ENCODE measurements at places on chromosomes 7 and 10.

DNA sequence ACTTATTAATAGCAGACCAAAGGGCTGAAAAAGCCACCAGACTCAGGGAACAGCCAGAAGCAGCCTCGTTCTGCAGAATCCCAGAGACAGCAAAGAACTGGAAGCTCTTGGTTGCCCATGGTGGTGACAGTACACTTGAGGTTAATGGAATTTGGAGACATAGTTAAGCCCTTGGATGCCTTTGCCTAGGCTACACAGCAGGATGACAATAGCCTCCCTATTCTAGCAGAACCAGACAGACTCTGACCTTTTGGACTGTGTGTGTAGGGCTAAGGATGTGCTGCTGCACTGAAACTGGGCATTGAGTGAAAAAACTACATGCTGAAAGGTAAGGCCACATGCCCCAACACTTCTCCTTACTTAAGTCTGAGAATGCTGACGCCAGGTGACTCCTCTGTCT lies 22.7 kb downstream of the OTUD1 start:
- DNase-seq = no peak

DNA sequence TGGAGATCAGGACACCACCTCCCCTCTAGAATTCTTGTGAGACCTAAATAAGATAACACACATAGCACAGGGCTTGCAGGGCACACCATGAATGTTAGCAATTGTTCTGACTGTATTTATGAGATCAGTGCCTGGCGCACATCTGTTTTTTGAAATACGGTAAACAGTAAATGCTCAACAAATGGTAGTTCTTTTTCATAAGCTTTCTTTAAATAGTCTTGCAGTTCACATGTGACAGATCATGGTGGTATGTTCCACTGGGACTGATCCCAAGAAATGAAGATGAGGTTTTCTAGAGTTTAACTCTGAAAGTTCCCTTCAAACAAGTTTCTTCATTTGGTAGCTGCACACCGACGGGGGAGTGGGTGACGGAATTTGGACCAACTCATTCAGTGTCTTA lies 34.8 kb downstream of the CREB5 start:
- no peak for DNase-seq

DNA sequence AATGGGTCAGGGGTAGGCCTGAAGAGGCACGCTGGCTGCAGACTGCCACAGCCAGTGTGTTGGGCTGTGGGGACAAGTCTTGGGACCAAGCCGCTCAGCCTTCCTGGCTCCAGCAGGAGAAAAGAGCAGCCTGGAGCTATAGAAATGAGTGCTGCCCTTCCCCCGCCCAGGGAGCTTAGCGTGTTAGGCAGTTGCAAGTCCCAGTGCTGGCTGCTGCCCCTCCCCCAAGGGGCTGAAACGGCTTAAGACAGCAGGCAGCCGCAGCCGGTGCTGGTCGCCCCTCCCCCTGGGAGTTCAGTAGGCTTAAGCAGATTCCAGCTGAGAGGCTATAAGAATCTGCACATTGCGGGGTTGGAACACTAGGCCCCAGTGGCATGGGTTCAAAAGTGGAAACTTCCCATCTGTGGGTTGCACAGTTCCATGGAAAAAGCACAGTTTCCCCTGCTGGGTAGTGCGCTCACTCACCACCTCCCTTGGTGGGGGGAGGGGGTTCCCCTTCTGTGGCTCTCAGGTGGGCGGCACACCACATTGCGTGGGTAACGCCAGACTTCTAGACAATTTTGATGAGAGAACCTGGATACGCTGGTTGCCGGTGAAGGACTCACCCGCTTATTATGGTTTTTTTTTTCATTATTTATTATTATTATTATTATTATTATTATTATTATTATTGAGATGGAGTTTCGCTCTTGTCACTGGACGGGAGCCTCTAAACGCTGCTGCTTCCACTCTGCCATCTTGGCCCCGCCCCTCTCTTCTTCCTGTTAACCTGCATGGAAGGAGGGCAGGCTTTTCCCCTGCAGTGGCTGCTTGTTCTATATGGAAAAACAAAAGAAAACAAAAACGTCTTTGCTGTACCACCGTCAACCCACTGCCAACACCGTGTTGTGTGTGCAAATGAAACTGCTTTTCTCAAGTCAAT lies 151.1 kb downstream of the CXCL12 start:
- DNase-seq = no peak

DNA sequence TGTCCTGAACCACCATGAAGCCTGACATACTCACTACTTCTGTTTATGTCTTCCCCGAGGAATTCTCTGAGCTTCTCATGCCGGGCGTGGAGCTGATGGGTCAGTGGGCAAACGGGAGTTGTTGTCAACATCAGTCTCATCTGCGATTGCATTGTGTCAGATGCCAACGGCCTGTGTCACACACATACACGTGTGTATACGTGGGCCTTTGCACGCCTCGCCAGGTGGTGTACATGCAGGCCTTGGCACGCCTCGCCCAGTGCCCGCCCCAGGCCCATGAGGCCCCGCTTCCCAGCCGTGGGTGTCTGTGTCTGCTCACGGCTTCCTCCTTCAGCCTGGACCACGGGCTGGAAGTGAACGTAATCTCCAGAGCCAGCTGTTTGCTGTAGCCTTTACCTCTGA lies 7.5 kb upstream of the CSGALNACT2 start:
- DNase-seq = no peak

DNA sequence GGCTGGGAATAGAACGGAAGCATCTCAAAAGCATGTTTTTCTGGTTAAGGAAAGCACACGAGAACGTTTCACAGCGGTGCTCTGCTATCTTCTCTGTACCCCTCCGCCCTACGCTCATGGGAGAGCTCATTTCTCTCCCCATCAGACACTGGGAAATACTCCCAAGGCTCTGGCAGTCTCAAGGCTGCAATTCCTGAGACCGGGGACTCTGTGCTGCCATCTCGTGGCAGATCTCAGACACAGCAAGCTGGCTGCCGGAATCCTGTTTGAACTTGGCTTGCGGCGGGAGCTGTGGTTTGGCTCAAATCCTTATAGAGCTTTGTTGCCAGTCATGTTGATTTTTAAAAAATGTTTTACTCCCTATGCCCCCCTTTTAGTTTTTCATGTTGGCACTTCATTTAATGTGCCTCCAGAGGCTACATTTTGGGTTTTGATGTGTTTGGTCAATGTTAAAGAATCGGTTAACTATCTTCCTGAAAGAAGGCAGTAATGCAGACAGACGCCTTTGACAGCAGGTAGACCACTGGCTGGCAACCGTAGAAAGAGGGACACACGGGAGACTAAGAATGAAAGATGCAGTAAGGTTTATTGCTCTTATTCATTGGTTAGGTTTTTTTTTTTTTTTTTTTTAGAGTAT lies 27.6 kb downstream of the BMPER start:
- DNase-seq = peak; percentile 86

All from NCI-H2081 (cell line).